ENCODE measurements at places on chromosomes 11 and 22.

DNA sequence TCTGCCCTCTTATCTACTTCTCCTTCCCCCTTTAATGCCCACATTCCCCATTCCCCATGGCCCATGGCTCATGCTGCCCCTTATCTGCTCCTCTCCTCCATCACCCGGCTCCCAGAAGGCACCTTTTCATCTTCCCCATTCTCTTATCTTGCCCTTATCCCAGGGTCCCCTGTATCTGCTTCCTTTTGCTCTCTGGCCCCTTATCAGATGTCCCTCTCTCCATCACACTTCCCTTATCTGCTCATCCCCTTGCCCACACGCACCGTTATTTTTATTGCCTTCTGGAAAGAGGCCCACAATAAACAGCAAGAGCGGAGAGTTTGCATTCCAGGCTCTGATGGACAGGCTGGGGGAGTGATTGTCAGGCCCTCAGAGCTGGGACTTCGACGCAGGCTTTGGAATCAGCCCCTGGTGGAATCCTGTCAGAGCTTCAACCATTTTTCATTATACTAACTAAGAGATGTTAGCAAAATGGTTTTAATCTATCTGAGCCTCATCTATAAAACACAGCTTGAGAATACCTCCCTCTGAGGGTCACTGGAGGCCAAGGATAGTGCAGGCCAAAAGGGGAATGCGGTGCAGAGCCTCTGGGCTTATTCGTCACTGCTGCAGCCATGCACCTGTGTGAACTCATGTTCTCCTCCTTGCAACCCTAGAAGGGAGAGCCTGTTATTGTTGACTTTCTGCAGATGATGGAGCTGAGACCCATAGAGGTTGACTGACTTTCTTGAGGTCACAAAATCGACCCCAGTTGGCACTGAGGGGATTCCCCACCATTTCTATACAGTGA, 37.0 kb upstream of the LRRC55 start:
- DNase-seq = no peak

DNA sequence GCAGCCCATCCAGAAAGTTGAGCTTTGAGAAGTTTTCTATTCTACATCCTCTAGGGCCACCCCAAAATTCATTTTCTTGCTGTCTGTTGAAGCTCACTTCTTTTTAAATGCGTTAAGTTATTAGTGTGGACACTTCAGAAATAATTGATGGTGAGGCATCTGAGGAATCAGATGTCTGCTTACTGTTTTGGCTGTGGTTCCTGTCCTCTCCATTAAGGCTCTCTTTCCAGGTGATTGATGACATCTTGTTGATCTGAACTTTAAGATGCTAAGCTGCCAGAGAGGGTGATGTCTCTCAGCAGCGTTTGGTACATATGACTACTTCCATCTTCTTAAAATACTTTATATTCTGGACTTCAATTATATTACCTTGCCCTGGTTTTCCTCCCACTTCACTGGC, 45.2 kb downstream of the FAT3 start:
- no peak for DNase-seq

DNA sequence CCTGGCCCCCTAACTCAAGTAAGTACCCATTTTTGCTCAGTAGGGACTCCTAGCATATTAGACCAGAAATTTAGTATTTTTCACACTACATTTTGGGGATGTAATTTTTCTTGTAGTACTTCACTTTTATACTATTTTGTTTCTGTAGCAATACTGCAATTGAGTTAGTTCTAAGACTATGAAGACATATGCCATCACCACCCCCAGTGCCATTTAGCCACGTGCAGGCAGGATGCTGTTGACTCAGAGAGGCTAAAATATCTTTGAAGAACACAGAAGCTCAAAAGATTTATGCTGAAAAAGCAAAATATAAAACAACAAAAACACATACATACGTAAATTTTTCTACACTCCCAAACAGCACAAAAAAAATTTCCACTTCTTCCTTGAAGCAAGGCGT, 29.1 kb upstream of the DLAT start:
- DNase-seq = no peak

DNA sequence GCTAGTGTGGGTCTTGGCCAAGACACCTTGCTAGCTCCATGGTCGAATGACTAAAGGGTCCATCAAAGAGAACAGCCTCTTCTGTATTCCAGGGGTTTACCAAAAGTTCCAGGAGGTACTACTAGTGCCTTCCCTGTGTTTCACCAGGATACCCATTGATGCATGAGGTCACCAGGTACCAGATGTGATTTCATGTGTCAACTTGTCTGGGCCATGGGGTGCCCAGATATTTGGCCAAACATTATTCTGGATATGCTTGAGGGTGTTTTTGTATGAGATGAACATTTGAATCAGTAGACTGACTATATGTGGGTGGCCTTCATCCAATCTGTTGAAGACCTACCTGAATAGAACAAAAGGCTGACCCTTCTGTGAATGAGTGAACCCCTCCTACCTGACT, 92.8 kb downstream of the GALNT18 start:
- no peak for DNase-seq

DNA sequence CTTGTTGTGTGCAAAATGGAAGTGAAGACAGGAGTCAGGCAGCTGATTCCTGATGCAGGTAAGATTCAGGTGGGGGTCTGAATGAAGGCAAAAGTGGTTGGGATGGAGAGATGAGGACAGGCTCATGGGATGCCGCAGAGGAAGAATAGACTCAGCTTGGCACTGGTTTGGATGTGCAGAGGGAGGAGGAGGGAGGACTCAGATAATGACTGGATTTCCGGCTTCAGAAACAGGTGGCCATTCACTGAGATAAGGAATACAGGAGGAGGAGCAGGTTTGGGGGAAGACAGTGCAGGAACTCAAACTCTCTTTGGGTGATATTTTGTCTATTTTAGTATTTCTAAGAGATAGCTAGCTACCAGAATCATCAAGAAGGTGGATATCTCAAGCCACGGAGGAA, 19.2 kb downstream of the RASSF10 start:
- no peak for DNase-seq

GRCh38 chr11:79367844-79368243, 73.0 kb downstream of the TENM4 start:
- DNase-seq = no peak

- DNase-seq = no peak
These were observed 30.1 kb upstream of the SMPD1 start for GRCh38 chr11:6360183-6360582.

GRCh38 chr11:71268706-71269321, 16.4 kb upstream of the SHANK2 start:
- DNase-seq = no peak

- no peak for DNase-seq
These were observed 528 bp downstream of the FAT3 start for GRCh38 chr11:92225125-92225567.

- no peak for DNase-seq
These were observed 9.7 kb upstream of the THY1 start for GRCh38 chr11:119432484-119433357.

DNA sequence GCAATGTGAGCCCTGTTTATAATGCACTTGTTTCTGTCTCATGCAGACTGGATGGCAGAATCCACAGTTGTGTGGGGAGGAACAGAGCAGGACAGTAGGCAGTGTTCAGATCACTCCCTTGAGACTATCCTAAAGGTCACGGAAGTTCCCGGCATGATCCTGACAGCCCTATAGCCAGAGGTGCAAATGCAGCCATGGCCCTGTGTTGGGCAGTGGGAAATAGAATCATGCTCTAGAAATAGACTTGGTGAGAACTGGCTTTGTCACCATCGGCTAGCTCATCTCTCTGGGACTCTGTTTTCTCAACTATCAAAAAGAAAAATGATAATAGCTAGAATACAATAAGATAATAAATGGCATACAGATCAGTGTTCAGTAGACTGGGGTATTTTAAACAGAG, 123.2 kb downstream of the FEZ1 start:
- no peak for DNase-seq

DNA sequence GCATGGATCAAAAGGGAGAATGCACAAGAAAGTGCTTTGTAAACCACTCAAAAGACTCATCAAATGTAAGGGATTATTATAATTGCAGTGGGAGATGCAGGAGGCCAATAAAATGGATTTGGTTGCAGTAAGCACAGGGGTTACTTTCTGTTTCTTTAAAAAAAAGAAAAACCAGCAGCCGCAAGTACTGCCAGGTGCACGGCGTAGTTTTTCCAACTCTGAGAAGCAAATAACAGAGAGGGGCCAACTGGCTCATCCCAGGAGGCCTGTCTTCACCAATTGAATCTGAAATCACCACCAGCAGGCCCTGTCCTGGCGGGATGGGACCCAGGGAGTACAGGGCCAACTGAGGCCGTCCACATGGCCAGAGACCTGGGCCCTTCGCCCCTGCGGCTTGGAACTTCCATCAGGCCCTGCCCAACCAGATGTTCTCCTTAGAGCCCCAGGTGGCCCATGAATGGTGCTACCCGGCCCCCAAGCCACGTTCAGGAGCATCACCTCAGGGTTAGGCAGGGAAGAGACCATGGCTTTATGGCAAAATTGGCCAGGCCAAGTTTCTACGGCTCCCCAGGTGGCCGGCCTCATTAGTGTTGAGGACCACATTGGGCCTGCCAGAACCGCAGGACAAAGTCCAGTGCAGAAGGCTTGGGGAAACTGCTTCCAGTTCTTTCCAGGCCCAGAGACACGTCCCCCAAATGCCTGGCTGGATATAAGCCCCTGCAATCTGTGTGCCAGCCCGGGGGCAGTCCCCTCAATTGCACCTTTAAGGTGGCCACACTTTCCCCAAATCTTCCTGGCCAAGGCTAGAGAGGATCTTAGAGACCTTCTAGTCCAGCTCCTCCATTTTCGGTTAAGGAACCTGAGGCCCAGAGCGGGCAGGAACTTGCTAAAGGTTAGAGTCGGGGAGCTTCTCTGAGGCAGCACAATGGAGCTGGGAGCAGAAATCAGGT, 61.7 kb downstream of the CHRDL2 start:
- DNase-seq = no peak

GRCh38 chr22:36026741-36027140, 1.9 kb downstream of the RBFOX2 start:
- no peak for DNase-seq

DNA sequence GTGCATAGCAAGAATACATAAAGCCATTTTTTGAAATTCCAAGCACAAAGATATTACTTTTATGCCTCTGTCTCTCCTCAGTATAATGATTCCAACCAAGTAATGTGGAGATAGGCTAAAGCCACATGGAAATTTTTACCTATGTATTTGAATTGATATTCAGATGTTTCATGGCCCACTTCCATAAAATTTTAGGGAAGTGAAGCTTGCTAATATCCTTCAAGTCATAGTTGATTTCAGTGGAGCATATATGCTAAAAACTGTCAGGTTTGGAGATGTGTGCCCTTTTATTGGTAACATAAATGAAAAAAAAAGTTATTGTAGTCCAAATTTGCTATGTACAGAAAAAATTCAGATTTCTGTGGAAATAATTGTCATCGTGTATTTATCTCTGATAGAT, 12.3 kb downstream of the MS4A4E start:
- no peak for DNase-seq

DNA sequence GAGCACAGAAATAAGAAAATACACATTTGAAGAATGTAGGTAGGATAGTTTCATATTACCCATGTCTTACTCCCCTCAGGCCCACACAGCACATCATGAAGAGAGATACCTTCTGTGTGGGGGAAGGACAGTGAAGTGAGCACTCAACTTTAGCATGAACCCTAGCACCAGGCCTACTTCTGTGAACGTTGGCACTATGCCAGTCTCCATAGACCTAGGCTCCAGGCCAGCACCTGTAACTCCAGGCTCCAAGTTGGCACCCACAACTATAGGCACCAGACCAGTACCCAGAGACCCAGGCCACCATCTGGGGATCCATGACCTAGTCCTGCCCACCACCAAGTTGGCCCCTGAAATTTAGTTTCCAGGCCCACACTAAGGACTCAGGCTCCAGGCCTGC, 410.9 kb downstream of the INSC start:
- no peak for DNase-seq

DNA sequence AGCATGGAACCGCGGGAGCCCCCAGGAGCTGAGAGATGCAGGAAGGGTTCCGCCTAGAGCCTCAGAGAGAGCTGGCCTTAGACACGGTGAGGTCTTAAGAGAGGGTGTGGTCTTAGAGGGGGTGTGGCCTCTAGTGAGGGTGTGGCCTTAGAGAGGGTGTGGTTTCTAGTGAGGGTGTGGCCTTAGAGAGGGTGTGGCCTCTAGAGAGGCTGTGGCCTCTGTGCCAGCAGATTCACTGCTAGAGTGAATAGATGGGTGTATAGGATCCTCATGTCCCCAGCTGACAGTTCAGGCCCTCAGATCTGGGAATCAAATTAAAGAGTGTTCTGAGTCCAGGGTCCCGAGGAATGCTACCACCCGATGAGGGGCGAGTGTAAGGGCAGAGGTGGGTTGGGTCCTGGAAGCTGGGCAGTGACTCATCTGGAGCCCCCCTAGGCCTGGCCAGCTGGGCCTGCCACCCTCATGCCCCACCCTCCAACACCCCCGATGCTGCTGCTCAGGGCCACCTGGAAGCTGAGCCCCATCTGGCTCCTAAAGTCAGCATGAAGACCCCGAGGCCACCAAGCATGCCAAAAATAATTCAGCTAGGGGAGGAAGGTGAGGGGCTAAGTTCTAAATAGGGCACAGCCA, 49.5 kb downstream of the IGF2 start:
- peak; percentile 37 for DNase-seq

GRCh38 chr11:65357856-65358356, 3.4 kb downstream of the TIGD3 start:
- DNase-seq = no peak

GRCh38 chr11:6402561-6402981, 12.3 kb downstream of the SMPD1 start:
- DNase-seq = peak; percentile 71

- DNase-seq = no peak
These were observed 17.2 kb downstream of the SYNGR1 start for GRCh38 chr22:39367035-39367434.

- DNase-seq = no peak
These were observed 863 bp downstream of the YIF1A start for GRCh38 chr11:66287889-66288670.

GRCh38 chr22:19981961-19982920, 34.4 kb downstream of the ARVCF start:
- DNase-seq = no peak

DNA sequence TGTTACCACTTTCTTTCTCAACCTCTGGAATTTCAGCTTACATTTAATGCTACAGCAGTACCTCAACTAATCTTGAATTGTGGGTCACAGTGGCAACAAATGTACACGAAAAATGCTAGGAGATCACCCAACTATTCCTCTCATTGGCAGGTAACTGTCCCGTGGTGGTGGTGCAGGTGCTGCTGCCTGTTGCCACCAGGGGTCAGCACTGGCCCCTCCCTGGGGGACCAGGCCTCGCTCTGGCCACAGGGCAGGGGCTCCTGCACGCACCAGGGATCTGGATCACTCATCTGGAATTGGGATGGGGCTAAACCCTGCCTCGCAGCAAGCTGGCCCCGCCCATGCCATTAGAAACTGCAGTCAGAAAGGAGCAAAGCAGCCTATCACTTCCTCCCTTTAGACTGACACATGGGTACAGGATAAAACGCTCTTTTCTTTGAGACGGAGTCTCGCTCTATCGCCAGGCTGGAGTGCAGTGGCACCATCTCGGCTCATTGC, 6.9 kb upstream of the POLDIP3 start:
- peak; percentile 54 for DNase-seq

GRCh38 chr11:9973921-9974320, 310.0 kb downstream of the SWAP70 start:
- no peak for DNase-seq

GRCh38 chr11:47726878-47727514, 11.8 kb upstream of the AGBL2 start:
- DNase-seq = no peak

GRCh38 chr11:125175896-125176575, 11.5 kb downstream of the PKNOX2 start:
- no peak for DNase-seq

All from GM18507 (cell line).